Left hindlimb (tissue), 1 donor: ENCODE measurements at places on chromosomes 5 and 9.

- no peak for DNase-seq
Observed at GRCh38 chr5:133844836-133845235, 123.6 kb downstream of the C5orf15 start.

DNA sequence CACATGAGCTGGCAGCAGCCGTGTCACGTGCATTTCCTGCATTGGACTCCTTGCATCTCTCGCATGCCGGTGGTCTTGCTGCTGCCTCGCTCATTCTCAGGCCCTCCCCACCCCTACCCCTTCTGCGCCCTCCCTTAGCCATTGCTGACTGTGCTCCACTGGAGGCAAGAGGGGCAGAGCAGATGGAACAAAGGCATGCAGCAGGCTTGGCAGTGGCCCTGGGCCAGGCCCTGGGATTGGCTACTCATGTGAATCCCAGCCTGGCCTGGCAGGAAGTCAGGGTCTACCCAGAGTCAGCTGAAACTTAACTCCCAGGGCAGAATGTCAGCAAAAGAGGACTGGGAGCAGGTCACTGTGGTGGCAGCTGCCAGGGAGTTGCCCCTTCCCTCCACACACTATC is 62.3 kb downstream of the TSTD2 start:
- DNase-seq, result peak; percentile 60

- peak; percentile 60 for DNase-seq
Observed at GRCh38 chr5:78544561-78545201, 103.9 kb downstream of the LHFPL2 start.

GRCh38 chr9:3646226-3646625 is 120.4 kb upstream of the RFX3 start:
- DNase-seq, result no peak

- no peak for DNase-seq
Observed at GRCh38 chr5:129362456-129362855, 97.6 kb upstream of the ADAMTS19 start.

GRCh38 chr9:77040340-77040739 is 20.9 kb downstream of the FOXB2 start:
- no peak for DNase-seq

DNA sequence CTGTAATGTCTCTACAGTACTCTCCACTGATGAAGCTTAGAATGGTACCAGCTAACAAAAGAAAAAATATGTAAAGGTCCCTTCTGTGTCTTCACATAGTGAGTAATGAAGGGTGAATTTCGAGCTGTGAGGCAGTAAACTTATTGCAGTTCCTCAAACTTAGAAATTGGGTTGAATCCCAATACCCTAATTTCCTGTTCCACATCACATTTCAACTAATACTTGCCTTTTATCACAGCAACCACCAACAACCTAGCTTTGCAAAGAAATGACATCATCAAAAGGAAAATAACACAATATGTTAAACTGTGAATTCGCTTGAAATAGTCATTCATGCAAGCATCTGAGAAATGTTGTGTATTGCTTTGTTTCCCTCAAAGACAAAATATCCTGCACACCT is 9.4 kb upstream of the TNFAIP8 start:
- no peak for DNase-seq

- DNase-seq, result no peak
Observed at GRCh38 chr5:167406513-167406912, 884.9 kb upstream of the WWC1 start.

DNA sequence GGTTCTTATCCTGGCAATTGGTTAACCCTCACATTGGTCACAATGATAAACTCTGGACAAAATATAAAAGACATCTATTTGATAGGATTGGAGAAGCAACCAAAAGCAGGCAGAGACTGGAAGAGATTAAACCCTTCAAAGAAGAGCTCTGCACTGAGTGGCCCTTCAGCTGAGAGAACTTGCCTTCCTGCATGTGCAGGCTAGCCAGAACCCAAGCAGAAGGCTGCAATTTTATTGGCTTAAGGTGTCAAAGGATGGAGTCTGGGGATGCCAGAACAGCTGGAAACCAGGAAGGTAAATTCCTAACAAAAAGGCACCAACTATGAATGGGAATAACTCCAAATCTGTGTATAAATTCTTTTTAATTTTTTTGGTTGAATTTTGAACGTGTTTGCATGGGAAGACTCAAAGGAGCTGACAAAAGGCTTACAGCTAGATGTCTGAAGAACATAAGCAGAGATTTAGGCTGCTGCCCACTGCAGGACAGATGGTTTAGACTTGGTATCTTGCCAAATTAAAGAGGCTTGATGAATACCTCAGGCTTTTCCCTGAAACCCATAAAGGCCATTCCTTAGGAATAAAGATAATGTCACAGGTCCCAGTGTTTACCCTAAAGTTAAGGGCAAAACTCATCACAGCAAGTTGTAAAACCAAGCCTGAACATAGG is 66.3 kb downstream of the NR2F1 start:
- DNase-seq, result no peak

GRCh38 chr9:69012696-69013381 is 1.1 kb downstream of the PRKACG start:
- DNase-seq, result no peak

- no peak for DNase-seq
Observed at GRCh38 chr5:74314906-74315305, 325.6 kb downstream of the ENC1 start.

DNA sequence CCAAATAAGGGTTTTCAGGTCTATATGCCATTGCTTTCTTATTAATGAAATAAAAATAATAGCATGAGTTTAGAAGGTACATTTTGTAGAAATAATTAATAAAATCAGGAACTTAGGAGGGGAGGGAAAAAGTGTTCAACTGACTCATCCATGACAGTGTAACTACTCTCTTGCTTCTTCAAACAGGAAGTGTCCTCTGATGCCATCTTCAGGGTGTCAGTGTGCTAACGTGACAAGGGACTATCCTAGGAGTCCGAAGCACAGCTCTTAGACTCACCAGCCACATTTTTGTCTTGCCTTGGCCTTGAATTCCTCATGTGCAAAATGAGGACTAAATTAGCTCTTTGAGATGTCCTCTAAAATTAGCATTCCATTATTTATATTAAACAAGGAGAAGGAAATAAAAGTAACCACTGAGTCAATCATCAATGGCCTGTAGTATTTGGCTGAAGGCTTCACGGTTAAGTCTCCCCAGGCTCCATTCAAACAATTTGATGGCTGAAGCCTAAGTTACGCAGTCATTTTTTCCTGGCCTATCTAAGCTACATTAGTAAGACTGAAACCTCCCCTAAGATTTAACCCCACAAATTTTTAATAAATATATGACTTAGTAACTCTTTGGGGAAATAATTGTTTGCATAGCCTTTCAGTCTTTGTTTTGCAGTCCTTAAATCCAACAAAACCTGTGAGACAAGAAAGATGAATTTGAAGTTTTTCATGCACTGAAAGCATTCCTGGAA is 151.1 kb downstream of the ARL15 start:
- no peak for DNase-seq

DNA sequence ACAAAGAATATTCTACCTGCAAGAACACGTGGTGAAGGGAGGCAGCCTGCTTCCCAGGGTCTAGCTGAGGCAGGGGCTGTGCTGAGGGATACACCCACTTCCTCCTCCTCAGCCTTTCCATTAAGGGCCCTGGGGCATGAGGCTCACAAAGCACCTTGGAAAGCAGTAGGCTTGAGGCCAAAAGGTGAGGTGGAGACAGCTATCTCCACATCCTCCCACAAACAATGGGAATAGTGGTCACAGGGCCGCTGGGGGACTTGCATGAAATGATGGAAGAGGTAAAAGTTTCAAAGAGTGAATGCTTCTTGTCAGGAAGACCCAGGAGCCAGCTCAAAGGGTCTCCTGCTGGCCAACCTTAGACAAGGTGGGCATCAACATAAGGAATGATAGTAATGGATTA is 207.9 kb downstream of the CDK5RAP2 start:
- DNase-seq, result no peak

- DNase-seq, result no peak
Observed at GRCh38 chr5:54492178-54492577, 25.4 kb upstream of the SNX18 start.

DNA sequence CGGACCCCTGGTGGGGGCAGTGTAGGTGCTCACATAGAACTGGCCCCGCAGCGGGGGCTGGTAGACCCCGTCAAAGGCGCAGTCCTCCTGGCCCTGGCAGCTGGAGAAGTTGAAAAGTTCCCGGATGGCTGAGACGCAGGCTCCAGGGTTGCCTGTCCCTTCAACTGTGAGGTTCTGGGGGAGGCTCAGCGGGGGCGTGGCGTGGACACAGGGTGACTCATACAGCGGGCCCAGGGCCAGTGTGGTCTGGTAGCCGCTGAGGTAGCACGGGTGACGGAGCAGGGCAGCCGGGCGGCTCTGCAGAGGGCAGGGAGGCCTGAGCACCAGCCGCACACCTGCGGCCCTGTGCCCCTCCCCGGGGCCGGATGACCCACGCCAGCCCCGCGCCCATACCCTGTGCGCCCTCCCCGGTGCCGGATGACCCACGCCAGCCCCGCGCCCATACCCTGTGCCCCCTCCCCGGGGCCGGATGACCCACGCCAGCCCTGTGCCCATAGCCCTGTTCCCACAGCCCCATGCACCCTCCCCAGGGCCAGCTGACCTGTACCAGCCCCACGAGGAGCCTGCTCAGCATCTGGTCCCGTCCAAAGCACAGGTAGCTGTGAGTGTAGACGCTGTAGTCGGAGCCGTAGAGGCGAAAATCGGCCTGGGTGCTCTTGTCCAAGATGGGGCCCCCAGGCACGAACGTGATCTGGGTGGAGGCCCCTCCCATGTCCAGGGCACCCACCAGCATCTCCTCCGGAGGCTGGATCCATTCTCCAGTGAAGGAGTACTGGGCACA is 5.0 kb downstream of the ENTPD8 start:
- peak; percentile 29 for DNase-seq

- no peak for DNase-seq
Observed at GRCh38 chr9:78158286-78158685, 77.6 kb upstream of the CEP78 start.

DNA sequence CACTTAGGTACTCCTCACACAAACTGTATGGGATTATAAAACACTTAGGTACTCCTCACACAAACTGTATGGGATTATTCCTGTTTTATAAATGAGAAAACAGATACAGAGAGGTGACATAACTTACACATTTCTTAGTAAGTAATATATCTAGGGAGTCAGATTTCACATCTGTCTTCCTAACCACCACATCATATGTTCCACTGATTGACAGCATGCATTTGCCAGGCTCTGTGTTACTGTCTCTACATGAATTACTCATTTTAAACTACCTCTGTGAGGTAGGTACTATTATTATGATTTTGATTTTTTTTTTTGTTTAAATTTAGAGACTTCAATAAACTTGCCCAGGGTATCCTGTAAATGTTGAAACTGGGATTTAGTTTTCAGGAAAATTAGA is 232.7 kb downstream of the CCDC171 start:
- no peak for DNase-seq

DNA sequence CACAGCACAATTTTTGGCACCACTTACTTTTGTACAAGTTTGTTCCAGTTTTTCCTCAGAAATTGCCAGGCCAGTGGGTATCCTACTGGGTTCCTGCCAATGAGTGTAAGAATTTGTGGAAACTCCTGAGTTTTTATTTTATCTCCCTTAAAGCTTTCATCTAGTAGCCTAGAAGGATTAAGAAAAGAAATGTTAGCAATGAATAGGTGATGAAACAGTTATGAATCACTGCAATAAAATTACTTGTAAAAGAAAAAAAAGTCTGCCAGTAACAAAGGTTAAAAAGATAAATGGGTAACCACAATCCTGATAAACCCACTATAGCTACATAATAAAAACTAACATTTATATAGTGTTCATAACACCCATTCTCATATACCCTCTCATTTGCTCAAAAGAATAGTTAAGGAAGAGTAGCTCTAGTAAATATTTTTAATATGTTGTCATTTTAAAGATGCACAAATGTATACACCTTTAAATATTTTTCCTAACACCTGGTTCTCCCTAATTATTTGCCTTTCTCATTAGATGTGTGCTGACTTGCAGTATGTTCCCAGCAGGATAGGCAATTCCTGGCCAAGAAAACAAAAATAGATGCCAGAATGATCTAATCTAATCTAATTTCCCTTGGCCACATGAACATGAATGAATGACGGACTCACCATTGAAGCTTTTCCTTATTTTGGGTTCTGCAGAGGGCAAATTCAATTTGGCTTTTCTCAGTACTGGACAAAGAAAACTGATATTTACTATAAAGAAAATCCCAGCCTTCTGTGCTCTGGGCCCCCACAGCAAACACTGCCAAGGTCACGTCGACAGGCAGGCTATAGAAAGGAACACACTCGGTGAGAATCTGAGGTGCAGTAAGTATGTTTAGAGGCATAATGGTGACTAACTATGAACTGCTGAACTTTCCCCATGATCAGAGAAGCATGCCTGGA is 26.4 kb downstream of the ERAP1 start:
- no peak for DNase-seq

DNA sequence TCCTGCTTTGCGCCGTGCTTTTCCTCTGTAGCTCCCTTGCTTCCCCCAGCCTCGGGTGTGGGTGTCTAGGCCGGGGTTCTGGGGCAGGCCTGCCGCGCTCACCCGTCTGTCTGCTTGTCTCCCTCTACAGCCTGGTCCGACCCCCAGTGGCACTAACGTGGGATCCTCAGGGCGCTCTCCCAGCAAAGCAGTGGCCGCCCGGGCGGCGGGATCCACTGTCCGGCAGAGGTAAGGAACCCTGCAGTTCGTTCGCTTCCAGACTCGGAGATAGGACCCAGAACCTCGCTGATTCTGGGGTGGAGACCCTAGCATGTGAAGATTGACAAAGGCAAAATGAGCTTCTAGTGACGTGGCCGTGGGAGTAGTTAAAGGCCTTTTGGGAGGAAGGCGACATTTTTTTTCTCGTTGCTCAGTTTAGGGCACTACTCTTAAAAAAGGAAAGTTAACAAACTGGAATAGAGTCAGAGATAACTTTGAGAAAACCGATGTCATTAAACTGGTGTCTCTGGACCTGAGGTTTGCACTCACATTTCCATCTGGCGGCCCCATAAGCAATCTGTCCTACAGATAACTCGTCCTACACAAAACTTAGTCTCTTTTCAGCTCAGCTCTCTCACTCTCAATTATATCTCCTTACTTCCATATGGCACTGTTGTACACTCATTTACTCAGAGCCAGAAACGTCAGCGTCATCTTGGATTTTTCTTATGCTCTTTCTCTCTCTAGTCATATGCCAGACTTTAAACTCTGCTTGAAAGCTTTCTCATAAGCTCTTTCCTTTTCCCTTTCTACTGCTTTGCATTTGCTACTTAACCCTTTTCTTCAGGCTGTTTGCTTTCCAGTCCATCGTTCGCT is 561 bp downstream of the SEC61B start:
- no peak for DNase-seq

- no peak for DNase-seq
Observed at GRCh38 chr5:144368556-144368955, 197.9 kb downstream of the KCTD16 start.

- no peak for DNase-seq
Observed at GRCh38 chr5:79513308-79513703, 628 bp downstream of the HOMER1 start.

GRCh38 chr9:34046784-34047379 is 1.8 kb downstream of the UBAP2 start:
- DNase-seq, result no peak

GRCh38 chr5:139076111-139076510 is 122.1 kb downstream of the SIL1 start:
- DNase-seq, result no peak

GRCh38 chr9:72978744-72979143 is 25.9 kb upstream of the ALDH1A1 start:
- DNase-seq, result no peak
